ENCODE measurements at places on chromosomes 3 and 15. TPM values are rescaled to one million over a fixed set of nuclear protein-coding genes. Genes with fewer than 3 reads are reported as not detected.

DNA sequence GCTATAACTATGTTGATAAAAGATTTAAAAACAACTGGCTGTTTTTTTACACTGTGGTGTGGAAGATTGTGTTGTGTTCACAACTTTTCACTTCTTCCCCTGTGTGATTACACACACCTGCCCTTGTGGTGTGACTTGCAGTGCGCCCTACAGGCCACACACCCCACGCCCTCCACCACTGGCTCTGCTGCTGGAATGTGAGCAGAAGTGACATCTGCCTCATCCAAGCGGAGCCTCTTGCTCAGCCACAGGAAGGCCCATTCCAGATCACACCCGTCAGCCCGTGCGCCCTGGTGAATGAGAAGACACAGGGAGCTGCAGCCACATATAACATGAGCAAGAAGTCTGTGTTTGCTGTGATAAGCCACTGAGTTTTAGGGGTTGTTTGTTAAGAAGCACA is 7.0 kb downstream of the CCR2 start:
- no peak for DNase-seq

DNA sequence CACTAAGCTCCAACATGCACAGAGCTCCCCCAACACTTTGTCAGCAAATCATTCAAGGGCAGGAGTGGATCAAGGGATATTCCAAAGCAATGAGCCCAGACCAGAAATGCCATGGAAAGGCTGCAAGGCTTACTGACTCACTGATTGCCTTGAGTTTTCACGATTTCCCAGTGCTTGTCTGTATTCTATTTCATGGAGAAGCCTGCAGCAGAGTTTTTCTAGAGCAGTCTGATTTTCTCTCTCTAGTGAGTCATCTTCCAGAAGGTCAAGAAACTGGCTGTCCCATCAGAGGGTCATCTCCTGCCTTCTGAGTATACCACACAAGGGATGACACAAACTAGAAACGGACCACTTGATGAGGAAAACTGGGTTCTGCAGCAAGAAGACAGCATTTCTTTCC is 16.5 kb downstream of the LMCD1 start:
- DNase-seq = no peak

The CIDEC gene
- not detected for total RNA-seq

GRCh38 chr3:59280113-59280512 is 230.3 kb upstream of the CFAP20DC start:
- no peak for DNase-seq

DNA sequence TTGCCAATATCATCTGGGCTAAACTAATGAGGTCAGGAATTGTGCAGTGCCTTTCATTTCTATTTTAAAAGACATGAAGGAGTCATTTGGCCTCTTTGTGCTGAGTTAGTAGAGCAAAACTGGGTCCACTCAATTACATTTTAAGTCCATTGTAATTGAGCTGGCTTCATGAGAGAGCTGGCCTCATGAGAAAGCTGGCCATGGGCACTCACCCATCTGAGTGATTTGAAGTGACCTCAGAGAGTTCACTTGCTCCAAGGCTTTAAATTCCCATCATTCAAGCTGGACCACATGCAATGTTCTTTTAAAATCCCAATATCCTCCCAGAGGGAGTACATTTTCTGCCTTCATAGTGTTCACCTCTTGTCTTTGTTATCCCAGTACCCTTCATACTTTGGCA is 335.9 kb upstream of the WNT5A start:
- DNase-seq = no peak

DNA sequence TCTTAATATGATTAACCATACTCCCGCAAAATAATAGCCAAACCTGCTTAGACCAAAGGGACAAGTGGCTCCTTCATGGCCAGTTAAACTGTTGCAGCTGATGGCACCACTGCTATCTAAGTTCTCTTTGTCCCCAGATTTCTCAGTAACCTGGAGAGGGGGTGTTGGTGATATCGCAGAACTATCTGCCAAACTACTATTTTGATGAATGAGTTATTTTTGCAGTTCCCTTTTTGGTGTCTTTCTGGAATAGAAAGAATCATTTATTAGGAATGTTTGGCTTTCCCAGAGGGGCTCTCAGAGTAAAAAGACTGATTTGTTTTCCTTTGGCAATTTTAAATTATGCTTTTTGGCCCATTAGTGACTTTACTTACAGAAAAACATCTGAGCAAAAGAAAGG is 33.0 kb downstream of the CLEC3B start:
- no peak for DNase-seq

The ACTC1 gene
- total RNA-seq = not detected

DNA sequence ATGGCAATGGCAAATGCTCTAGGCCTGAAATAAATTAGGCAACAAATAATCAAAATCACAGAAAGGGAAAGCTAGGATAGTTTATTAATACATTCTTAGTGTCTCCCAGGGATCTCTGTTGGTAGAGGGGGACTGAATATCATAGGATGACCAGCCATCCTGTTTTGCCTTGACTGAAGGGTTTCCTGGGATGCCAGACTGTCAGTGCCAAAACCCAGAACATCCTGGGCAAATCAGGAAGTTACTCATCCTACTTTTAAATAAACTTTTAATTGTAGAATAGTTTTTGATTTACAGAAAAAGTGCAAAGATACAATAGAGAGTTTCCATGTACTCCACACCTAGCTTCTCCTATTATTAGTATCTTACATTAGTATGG is 21.8 kb upstream of the SIAH2 start:
- DNase-seq = no peak

DNA sequence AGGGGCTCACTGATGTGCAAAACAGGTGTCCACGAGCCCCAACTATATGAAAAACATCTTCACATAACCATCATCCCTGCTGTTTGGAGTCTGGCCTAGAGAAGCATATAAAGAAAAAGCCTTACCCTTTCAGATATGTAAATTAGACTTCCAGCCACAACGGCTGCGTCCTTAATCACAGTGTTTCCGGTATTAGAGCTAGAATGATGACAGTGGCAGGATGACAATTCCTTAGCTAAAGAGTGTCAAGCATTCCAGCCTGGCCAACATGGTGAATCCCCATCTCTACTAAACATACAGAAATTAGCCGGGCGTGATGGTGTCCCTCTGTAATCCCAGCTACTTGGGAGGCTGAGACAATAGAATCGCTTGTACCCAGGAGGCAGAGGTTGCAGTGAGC is 19.5 kb upstream of the SAMD7 start:
- DNase-seq = no peak

The CHCHD6 gene
- total RNA-seq = 13.4 TPM

The OIP5 gene
- total RNA-seq = 11.4 TPM

GRCh38 chr3:80079886-80080285 is 312.1 kb upstream of the ROBO1 start:
- no peak for DNase-seq

DNA sequence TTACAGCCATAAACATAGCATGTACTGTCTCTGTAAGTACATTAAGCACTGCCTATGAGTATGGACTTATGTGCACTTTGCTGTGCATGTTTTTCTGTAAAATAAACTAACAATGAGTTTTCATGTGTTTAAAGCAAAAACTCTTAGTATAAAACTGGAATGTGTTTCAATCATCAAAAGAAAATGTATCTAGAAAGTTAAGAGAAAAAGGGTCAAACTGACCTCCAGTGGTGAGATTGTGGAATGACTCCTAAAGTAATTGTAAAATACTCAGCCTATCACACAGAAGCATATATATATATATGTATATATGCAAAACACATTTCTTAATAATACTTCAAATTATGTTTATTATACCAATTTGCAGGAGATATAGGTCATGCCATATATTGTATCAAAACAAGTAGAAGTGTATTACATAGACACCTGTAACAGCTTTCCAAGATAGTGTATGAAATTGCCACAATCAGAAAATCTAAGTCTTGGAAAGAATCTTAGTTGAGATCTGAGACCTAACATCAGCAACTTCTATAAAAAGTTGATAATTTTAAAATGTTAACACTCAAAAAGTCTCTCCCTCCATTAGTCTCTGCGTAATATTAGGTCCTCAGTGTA is 199.6 kb downstream of the FMN1 start:
- peak; percentile 63 for DNase-seq

GRCh38 chr3:11558002-11558401 is 85.7 kb downstream of the VGLL4 start:
- peak; percentile 76 for DNase-seq

The FBXW12 gene
- not detected for total RNA-seq

The PHLDB2 gene
- total RNA-seq = 72.0 TPM

GRCh38 chr3:140223631-140224030 is 288.6 kb downstream of the CLSTN2 start:
- DNase-seq = no peak

- DNase-seq = peak; percentile 47
Measured at GRCh38 chr15:83283138-83283812, 1.2 kb downstream of the BNC1 start.

DNA sequence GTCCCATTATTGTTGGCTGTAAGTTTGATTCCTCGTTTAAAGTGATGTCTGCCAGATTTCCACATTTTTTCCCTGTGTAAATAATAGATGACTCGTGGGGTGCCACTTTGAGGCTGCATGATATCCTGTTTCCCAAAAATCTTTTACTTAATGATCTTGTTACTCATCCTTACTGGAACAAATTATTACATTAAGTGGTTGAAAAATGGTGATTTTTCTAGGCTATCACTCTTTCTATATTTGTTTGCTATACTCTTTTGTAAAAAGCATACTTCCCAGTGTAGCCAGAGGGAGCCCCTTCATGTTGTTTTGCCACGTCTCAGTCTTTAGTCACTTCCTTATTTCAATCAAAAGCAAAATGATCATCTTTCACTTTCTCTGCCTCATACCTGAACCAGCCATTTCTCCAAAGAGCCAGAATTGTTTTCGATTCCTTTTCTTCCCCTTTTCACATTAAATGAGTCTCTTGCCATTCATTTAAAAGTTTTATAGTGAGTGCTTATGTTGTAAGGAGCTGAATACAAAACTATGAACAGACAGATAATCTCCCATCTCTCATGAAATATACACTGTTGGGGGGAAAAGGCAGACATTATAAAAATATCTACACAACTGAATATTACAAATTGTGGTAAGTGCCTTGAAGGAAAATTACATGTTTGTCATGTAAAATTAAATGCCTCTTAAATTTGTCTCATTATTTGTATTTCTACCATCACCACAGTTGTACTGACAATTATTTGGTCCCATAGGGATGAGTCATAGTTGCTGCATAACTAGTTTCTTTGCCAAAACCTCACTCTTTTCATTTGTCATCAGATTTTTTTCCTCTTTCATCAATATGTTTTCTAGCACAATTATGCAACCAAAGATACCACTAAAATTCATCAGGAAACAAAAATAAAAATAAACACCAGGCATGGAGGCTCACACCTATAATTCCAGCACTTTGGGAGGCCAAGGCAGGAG is 41.5 kb downstream of the ADGRG7 start:
- peak; percentile 79 for DNase-seq

- no peak for DNase-seq
Measured at GRCh38 chr3:102017784-102018183, 168.5 kb downstream of the NFKBIZ start.

The NUSAP1 gene
- 109 TPM for total RNA-seq

The MAP1A gene
- 2.1 TPM for total RNA-seq

- no peak for DNase-seq
Measured at GRCh38 chr3:96831175-96831574, 16.8 kb downstream of the EPHA6 start.

DNA sequence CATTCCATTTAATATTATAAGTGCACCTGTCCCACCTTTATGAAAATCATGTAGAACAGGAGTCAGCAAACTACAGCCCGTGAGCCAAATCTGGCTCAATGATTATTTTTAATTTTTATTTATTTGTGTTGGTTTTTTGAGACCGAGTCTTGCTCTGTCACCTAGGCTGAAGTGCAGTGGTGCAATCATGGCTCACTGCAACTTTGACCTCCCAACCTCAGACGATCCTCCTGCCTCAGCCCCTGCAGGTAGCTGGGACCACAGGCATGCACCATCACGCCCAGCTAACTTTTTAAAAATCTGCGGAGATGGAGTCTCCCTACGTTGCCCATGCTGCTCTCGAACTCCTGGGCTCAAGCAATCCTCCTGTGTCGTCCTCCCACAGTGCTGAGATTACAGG is 42.0 kb downstream of the MYO1E start:
- DNase-seq = no peak

DNA sequence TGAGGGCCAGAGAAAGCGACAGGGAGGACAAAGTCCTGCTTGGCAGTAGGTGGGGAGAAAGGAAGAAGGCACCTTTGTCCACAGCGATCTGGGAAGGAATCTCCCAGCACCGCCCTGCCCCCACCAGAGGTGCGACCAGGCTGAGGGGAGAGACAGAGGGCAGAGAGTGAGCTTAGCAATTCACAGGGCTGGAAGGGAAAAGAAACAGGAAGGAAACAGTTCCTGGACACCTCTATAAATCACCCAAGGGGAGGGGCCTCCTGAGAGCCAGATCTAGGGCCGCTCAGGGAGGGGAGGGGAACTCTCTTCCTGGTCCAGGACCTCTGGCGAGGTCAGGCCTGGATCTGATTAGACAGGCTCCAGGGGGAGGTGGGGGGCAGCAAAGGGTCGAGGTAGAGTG is 35.4 kb downstream of the RNU5B-1 start:
- no peak for DNase-seq

DNA sequence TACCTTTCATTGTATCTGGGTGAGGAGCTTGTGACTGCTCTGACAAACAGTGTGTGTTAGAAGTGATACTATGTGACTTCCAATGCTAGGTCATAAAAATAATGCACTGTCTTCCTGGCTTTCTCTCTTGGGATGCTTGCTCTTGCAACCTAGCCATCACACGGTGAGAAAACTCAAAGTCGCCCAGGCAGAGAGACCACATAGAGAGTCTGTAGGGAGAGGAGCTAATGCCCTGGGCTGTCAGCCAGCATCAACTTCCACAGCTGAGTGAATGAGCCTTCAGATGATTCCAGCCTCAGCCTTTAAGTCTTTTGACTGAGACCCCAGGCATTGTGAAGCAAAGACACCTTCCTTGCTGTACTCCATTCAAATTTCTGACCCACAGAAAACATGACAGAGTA is 220.6 kb upstream of the SGO1 start:
- no peak for DNase-seq

GRCh38 chr15:53549697-53550305 is 209.7 kb downstream of the WDR72 start:
- no peak for DNase-seq

- no peak for DNase-seq
Measured at GRCh38 chr3:84440291-84440690, 518.5 kb upstream of the CADM2 start.

DNA sequence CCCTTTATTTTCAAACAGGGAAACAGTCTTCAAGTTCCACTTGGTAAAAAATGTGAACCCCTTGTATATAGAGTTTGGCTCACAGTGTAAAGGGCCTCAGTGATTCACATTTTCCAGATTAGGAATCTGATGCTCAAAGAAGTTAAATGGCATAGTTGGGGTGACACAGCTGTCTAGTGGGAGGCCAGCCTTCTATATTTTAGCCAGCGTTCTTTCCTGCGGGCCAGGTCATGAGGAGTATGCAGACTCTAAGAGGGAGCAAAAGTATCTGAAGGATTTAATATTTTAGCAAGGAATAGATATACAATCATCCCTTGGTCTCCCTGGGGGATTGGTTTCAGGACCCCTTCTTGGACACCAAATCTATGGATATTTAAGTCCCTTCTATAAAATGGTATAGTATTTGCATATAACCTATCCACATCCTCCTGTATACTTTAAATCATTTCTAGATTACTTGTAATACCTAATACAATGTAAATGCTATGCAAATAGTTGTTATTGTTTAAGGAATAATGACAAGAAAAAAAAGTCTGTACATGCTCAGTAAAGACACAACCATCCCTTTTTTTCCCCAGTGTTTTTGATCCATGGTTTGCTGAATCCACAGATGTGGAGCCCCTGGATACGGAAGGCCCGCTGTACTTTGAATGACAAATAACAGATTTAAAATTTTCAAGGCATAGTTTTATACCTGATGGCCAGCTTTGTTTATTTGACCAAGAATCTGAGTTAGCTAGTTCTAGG is 7.0 kb downstream of the B2M start:
- no peak for DNase-seq

- no peak for DNase-seq
Measured at GRCh38 chr3:55607844-55608243, 120.7 kb upstream of the WNT5A start.
